ENCODE measurements at places on chromosomes 12 and 14.
A peak's percentile ranks its signal among the peaks of the same experiment; 100 is the strongest.

- peak; percentile 11 for DNase-seq
Observed at GRCh38 chr12:3838076-3838475, 35.1 kb downstream of the PARP11 start.

- no peak for DNase-seq
Observed at GRCh38 chr12:44379831-44380230, 496.3 kb downstream of the NELL2 start.

DNA sequence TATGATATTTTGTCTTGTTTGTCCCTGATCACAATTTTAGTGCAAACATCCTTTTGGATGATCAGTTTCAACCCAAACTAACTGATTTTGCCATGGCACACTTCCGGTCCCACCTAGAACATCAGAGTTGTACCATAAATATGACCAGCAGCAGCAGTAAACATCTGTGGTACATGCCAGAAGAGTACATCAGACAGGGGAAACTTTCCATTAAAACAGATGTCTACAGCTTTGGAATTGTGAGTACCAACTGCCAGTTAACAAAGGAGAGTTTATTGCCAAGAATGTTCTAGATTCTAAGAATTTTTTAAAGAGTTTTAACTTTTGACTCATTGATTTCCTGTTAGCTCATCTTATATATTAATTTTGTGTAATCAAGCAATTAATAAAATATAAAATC is 55.4 kb downstream of the IRAK3 start:
- no peak for DNase-seq

GRCh38 chr14:32648434-32648833 is 290.2 kb upstream of the NPAS3 start:
- no peak for DNase-seq

GRCh38 chr14:101561145-101561896 is at the start of gene DIO3:
Gene DIO3 (plus strand): TSS chr14:101561495.
- no peak for DNase-seq

GRCh38 chr12:81203671-81204204 is 125.9 kb downstream of the ACSS3 start:
- DNase-seq, result no peak

GRCh38 chr14:104333646-104334423 is 195.4 kb downstream of the KIF26A start:
- no peak for DNase-seq

GRCh38 chr14:50000380-50001150 is 107.7 kb downstream of the ARF6 start:
- DNase-seq, result peak; percentile 95

DNA sequence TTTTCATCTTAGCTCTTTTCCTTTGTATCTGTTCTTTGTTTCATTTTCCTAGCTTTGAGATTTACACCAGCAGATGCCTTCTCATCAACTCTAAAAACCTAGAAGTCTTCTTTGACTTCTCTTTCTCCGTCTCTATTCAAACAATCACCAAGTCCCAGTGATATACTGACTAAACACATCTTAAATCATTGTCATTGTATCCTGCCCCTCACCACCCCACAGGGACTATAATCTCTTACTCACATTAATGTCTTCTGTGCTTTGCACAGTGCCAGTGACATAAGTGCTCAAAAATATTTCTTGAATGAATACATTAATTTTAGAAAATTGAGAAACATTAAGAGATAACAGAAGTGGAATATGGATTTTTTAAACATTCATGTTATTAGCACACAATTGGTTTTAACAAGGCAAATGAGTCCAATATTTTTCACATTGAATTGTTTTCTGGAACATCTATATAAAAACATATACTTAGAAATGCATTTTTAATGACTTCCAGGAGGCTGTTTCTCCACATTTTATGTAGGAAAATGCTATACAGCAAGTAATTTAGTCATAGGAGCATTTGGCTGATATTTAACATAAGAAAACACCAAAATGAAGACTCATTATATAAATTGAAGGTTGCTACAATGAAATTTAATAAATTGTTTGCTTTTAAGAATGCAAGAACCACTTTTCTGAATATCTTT is 472.8 kb upstream of the PRICKLE1 start:
- DNase-seq, result no peak

DNA sequence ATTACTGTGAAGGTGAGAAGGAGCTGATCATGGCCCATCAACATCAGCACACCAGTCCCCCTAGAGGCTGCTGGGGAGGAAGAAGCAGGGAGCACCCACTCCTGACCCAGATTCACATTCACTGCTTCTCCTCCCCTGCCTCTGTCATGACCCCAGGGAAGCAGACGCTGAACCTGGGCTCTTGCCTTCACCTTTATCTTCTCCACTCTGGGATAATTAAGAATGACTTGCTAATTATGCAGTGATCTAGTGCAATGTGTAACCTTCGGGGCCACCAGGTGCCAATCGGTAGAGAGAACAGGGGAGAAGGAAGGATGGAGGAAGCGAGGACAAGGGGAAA is 44.4 kb upstream of the IQSEC3 start:
- no peak for DNase-seq

DNA sequence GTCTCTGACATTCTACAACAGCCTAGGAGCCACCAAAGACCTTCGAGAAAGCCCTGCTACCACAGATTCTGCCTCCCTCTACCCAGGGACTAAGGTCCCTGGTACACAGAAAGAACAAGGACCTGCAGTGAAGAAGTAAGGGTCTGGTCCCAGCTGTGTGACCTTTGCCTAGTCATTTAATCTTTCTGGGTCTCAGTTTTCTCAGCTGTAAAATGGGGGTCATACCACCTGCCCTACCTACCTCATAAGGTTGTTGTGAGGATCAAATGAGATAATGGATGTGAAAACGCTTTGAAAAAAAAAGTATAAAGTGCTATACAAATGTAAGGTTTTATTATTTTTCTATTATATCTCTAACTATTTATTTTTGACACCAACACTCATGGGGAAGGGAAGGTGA is 5.2 kb upstream of the PRKAG1 start:
- no peak for DNase-seq

DNA sequence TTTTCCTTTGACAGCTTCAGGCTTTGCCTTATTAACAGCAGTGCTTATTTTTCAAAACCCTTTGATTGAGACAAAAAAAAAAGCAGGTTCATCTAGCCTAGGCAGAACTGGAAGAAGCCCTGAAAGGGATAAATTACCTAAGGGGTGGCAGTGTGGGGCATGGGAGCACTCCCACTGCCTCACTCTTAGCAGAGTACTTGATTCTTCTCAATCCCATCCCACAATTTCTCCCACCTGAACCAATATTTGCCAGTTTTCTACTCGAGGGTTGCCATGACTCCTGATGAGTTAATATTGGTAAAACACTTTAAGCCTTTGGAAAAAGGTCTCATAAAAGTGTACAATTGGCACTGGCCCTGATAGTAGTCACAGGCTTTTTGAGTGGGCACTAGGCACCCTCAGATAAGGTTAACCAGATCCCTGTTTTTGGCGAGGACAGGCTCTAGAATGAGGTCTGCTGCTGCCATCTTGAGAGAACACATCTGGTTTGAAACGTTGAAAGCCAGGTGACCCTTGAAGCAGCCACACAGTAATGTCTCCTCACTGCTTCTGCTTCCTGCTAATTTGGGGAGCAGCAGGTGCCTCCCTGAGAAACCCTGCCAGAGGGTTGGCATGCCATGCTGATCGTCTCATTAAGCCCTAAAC is 320.0 kb downstream of the RAD51B start:
- no peak for DNase-seq

GRCh38 chr12:20319366-20319765 is 49.0 kb upstream of the PDE3A start:
- DNase-seq, result no peak

DNA sequence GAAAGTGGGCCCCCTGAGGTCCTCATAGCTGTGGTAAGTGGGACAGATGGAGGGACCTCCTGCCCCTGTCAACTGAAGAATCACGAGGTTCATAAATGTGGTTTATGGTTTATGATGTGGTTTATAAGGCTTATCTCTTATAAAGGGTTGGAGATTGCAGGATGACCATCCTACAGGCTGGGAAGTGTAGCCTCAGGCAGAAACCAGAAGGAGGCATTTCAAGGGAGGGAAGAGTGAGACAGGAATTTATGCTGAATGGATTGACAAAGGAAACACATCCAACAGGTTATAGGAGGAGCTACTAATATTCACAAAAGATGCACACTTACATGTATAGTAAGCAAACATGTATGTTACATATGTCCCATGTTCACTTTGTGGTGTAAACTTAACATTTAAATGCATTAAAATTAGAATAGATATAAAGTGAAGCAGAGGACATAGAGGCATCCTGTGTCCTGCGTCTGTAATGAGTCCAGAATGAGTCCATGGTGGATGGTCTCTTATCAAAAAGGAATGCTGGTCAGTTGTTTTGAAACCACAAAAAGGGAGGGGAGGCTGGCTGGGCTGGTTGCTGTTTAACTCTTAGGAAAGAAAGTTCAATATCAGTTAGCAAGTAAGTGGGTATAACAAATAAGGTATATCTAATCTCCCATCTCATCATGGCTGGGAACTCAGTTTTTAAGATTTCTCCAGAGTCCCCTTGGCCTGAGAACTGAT is 149.0 kb upstream of the RMST start:
- DNase-seq, result peak; percentile 18

DNA sequence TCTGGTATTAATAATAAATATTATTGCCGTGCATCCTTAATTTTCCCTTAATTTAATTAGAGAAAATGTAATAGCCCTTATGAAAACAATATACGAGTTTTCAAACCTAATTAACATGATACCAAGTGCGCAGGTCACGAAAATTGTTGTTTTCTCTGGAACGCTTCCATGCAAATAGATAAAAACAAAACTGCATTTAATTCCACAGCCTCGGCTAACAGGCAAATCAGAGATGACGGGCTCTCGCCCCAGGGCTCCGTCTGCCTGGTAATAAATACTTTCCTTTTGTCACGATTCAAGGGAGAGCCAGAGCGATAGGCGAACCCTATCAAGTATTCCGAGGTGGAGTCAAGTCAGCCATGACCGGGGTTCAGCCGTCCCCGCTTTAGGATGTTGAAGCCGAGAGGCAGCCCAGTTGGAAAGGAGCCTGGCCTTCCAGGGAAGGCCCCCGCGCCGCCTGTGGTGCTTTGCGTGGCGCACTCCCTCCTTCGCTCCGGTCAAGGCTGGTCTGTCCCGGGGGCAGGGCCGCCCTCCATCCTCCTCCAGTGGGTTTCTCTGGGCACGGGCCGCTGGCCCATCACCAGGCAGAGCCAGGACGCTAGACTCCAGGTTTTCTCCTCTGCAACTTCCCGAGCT is 137.8 kb upstream of the GSC start:
- DNase-seq, result no peak

DNA sequence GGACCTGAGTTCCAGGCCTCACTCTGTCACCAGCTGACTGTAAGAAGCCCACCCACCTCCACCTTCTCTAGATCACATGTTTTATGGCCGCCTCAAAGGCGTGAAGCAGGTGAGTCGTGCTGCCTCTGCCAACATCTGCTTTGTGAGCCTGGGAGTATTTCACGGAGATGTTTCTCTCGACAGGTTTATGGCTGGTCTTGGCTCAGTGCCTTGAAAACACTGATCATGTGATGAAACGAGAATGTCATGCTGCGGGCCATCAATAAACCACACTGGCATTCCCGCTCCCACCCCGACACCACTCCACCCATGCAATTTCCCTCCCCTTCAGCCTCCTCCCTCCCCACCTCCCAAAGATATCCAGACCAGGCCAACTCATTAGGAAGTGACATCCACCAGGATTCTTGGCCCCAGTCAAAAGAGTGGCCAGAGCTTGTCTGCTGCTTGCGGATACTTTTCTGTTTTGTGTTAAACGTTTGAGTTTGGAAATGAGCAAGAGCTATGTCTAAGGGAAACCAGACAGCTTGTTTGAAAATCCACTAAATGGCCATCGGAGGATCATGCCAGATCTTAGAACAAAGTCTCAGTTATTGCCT is 53.8 kb upstream of the NTF3 start:
- peak; percentile 50 for DNase-seq

GRCh38 chr12:112828541-112828940 is 37.0 kb downstream of the RPH3A start:
- no peak for DNase-seq

DNA sequence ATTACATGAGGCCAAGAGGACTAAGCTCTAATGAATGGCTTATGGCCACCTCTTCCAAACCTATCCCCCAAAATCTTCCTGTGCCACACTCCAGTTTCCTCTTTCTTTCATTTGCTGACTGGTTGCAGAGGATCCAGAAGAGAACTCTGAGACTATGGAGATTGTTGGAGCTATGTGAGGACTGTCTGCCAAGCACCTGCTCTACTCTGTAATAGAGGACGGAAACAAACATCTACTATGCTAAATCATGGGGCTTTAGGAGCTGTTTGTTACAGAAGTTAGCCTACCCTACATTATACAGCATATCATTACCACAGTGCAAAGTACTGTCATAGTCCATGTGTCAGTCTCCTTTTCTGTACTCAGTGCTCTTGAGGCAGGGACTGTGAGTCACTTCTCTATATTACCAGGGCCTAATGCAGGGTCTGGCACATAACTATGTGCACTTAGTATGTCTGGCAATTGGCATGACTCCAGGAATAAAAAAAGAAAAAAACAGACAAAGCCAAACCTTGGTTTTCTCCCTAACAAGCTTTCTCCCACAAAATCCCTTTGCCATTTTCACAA is 95.1 kb downstream of the RPAP3 start:
- no peak for DNase-seq

- DNase-seq, result peak; percentile 81
Observed at GRCh38 chr12:57280211-57281062, 29.4 kb upstream of the STAC3 start.

GRCh38 chr12:125978286-125978685 is 913.1 kb downstream of the AACS start:
- no peak for DNase-seq

DNA sequence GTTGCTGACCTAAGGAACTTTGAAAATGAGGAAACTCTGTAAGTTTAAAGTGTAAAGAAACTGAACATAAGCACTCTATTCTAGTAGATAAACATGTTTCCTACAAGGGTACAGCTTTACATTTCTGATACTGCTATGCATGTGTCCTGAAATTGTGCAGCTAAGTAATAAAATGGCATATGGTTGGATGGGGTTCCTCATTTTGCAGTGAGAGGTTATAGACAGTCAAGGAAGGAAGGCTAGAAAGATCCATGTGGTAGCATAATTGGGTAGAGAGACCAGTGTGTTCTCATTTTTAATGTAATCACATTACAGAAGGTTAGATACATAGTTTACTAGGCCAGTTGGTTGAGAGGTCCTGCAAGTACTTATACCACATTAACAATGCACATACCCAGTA is 477.0 kb downstream of the TMEM121 start:
- DNase-seq, result no peak

GRCh38 chr12:111626230-111626629 is 27.1 kb upstream of the ATXN2 start:
- no peak for DNase-seq
